Stimulated activated CD8-positive, alpha-beta memory T cell treated with anti-CD3 and anti-CD28 coated beads, Interleukin-15, amount 100 ng/mL, for 4 hours (primary cell): ENCODE measurements at places on chromosomes 2 and 18.

DNA sequence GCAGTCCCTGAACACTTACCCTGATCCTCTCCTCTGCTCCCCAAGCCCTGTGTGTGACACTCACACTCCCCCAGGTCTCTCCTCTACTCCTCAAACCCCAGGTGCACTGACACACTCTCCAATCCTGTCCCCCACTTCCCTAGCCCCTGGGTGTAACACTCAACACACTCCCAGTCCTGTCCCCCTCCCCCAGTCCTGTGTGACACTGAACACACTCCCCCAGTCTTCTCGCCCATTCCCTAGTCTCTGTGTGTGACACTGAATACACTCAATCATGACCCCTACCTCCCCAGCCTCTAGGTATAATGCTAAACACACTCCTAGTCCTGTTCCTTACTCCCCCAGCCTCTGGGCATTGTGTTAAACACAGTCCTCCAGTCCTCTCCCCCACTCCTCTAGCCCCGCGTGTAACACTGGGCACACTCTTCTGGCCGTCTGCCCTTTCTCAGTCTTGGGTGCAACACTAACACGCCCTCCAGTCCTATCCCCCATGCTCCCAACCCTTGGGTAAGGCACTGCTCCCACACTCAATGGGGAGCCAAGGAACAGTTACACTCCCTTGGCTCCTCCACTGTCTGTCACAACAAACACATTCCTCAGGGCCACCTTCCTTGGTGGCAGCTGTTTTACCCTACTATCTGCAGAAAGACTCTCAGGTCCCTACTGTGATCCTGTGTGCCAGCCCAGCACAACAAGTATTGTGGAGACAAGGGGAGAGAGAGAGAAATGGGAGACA lies 82.5 kb upstream of the PKDCC start:
- no peak for DNase-seq

DNA sequence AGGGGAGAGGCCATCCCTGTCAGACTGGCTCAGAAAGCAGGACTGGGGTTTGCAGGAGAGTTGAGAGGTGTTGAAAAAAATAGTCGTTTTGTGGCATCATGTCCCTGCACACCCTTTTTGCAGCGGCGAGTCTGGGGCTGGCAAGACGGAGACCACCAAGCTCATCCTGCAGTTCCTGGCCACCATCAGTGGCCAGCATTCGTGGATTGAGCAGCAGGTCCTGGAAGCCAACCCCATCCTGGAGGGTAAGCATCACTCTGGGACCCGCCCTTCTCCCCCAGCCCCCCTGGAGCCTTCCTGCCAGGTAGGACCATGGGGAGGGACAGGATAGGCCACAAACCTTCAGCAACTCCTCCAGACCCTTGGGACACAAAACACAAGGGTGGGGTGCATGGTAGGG lies 34.2 kb downstream of the MYO7B start:
- DNase-seq = no peak

DNA sequence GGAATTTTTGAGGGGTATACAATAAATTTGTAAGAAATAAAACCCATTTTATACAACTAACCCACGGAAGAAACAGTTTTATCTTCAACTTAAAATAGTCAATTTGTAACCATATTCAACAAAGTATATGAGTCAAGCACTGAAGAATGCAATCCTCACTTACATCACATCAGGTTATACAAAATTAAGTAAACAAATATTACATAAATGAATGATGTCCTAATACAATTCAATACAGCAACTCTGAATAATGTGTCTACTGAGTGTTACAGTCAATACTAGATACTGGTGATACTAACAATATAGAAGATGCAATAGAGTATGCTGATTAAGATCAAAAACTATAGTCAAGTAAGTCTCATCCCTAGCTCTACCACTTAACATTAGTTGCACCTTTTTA lies 58.6 kb downstream of the FANCL start:
- no peak for DNase-seq

DNA sequence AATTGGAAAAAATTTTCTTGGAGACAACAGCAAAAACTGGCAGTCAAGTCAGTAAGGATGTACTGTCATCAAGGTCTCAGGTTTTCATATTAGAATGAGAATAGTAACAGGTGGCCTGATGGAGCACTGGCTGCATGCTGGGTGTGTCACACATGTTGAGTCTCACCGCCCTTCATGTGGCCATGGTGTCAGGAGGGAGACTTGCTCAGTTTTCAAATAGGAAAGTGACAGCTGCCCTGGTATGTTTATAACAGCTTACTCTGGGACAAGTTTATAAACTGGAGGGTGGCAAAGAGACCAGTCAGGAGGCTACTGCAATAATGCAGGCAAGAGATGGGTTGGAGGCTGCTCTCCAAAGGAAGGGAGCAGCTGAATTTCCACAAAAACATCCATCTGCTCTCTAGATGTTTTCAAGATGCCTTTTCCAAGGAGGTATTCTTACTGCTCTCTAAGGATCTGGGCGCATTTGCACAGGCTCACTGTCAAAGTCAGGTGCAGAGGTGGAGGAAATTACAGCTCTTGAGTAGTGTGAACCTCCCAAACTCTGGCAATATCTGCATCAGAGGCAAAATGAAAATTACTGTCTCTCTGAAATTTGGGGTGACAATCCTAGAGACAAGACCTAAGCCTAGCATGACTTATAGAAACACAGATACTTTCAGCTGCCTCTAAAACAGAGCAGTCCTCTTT lies 321.9 kb upstream of the RAB12 start:
- no peak for DNase-seq

GRCh38 chr2:9985531-9986328 lies 34.2 kb downstream of the GRHL1 start:
- DNase-seq = no peak

GRCh38 chr18:50203801-50204604 lies 9.1 kb upstream of the MYO5B start:
- no peak for DNase-seq

DNA sequence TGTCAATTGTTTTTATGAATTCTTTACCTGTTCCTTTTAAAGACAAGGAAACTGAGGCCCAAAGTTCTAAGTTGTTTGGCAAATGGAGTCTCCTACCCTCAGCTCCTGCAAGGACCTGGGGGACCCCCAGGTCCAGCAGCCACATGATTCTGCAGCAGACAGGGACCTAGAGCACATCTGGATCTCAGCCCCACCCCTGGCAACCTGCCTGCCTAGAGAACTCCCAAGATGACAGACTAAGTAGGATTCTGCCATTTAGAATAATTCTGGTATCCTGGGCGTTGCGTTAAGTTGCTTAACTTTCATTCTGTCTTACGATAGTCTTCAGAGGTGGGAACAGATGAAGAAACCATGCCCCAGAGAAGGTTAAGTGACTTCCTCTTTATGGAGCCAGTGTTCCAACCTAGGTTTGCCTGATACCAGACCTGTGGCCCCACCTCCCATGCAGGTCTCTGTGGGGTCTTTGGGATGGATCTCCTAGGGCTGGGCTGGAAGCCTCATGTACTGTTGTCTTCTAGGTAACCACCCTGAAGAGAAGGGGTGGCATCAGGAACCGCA lies 5.6 kb upstream of the CENPA start:
- no peak for DNase-seq

DNA sequence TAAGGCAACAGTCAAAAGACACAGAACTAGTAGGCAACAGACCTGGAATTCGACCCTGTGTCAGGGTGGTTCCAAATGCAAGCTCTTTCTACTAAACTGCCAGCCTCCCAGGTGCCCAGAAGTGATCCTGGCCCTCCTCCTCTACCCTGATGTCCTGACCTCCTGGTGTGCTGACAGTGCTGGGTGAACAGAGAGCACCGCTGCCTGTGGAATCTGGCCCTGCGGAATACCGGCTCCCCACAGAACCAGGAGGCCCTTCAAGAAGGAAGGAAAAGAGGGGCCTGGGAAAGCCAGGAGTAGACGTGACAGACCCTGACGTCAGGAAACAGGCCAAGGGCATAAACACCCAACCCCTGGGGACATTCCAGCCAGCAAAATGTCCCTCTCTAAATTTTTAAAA lies 120.3 kb downstream of the NOL10 start:
- no peak for DNase-seq

DNA sequence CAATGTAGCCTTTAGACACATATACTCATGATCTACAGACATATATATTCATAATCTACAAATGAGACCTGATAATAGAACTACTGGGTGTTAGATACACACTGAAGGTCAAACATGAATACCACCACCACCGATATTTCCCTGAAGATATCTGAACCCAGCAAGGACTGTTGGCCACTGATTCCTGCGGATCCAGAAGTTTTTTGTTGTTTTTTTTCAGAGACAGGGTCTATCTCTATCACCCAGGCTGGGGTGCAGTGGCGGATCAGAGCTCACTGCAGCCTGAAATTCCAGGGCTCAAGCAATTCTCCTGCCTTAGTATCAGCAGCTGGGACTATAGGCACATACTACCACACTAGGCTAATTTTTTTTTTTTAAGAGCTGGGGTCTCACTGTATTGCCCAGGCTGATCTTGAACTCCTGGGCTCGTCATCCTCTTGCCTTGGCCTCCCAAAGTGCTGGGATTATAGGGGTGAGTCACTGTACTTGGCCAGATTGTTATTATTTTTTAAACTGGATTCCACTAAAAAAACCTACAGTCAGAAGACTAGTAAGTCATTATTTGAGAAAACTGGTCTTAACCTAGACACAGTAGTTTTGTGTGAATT lies 1.8 kb downstream of the METTL5 start:
- no peak for DNase-seq

GRCh38 chr2:212097001-212097400 lies 441.6 kb downstream of the ERBB4 start:
- no peak for DNase-seq

- DNase-seq = no peak
These were observed 179.4 kb downstream of the DOK6 start for GRCh38 chr18:69580107-69580506.

DNA sequence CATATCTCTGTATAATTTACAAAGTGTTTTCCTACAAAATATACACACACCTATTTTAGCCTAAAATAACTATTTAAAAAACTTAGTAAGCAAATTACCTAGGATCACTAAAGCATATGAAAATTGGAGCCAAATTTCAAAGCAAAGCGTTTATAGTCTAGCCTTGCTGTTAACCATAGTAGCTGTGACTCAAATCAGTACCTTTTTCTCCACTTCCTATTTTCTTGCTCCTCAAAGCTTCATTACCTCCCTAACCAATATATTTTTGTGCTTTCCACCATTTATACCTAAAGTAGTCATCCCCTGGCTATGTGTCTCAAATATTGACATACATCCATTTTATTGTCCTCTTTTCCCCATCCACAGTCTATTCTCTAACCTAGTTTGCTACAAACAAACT lies 73.1 kb downstream of the ERBB4 start:
- DNase-seq = no peak

DNA sequence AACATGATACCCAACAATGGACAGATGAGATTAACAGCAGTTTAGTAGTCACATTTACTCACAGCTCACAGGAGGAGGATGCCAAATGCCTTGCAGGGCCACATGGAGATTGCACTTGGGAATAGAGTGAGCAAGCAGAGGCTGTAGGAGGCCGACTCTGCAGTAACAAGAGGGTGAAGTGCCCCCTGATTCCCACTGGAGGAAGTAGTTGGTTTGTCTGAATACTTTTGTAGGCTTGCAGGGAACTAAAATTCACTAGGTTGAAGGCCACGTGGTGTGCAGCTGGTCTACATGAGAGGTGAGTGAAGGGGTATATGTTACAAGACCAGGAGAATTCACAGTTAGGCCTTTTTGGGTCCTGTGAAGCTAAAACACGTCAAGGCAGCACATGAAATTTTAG lies 419.3 kb upstream of the TNP1 start:
- no peak for DNase-seq
